CD4-positive, CD25-positive, alpha-beta regulatory T cell (primary cell): ENCODE measurements at places on chromosomes 13 and 19. TPM values are rescaled to one million over a fixed set of nuclear protein-coding genes. Genes with fewer than 3 reads are reported as not detected.

GRCh38 chr19:12953138-12953798 lies 3.8 kb downstream of the GADD45GIP1 start:
- peaks cover 51% of the 10 kb centered on the region for H3K36me3 ChIP-seq
- H3K27ac ChIP-seq = no peak overlapping the region
- H3K4me1 ChIP-seq = peaks cover 26% of the 10 kb centered on the region
- no peaks in the 10 kb centered on the region for H3K27me3 ChIP-seq
- DNase-seq = no peak

DNA sequence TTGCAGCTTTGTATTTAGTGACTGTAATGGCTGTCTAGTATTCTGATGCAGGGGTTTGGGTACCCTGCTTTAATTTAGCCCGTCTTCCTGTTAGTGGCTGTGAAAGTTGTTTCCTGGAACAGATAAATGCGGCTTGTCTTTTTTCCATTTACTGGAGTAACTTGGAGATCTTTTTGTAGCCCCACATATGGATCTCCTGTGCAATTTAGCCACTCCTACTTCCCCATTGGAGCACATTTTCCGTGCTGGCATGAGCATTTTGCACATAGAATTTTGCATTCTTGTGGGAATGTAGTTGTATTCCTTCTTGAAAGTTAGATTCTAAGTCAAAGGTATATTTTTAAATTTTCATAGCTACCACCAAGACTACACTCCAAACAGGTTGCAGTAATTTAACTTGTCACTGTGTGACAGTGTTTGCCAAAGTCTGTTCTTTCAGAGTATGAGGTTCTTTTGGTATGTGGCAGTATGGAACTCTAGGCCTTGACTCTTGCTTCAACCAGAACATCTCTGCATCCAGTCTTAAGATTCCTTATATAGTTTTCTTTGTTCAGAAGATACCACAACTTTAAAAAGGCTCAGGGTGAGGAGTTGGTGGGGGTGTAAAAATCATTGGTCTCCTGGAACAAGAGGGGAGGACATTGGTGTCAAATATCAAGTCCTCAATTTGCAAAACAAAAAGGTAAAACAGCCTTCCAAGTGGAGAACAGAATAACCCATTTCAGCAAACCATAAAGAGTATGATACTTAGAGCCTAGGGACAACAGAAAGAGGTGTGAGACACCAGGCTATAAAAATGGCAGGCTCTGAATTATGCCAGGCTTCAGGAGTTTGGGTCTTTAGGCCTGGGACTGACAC lies 21.1 kb upstream of the CCDC97 start:
- no peaks in the 10 kb centered on the region for H3K4me1 ChIP-seq
- no peaks in the 10 kb centered on the region for H3K27me3 ChIP-seq
- DNase-seq = no peak

DACH1 gene
- not detected for polyA plus RNA-seq

- no peaks in the 10 kb centered on the region for H3K27me3 ChIP-seq
- H3K27ac ChIP-seq = peak overlapping the region; percentile 99
- H3K4me1 ChIP-seq = peaks cover 81% of the 10 kb centered on the region
Measured at GRCh38 chr19:2043961-2044708, 6.9 kb downstream of the MKNK2 start.

KIR3DL2 gene
- 0.42 TPM for polyA plus RNA-seq
